SHP77 treated with DMSO at 0.1 percent for 48 hours (cell line): ENCODE measurements at places on chromosomes 16 and 17.

- DNase-seq, result no peak
These were observed 60.5 kb upstream of the ACSM2B start for GRCh38 chr16:20636671-20637070.

DNA sequence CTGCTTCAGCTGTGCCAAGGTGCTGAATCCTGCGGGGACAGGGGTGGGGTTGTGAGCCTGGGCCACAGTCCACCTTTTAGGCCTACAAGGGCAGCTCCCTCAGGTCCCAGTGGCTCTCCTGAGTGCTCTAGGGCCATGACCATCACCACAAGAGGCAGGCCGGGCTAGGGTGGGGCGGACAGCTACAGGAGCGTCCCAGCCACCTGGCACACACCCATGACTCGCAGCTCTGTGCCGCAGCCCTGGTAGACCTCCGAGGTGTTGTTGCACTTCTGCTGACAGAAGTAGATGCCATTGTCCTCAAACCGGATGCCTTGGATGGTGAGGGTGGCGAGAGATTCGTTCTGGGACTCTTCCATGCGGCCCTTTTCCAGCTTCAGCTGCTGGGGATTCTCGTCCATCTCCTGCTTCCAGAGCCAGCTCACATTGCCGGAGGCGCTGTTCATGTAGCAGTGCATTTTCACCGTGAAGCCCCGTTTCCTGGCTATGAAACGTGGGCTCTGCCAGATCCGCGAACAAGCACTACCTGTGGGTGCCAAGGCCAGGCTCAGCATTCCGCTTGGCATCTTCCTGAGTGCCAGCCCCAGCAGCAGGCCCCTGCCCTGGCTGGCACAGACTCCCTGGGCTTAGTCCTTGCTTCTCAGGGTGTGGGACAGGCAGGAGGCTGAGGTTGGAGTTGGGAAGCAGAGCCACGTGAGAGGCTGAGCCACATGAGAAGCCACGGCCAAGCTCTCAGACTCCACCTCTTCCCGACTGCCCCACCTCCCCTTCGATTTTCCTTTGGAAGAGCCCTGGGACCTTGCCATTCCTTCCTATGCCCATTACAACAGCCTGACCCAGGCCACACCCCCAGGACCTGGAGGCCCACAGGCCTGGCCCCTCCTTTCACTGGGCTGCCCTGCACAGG is 2.0 kb downstream of the CD79B start:
- no peak for DNase-seq

DNA sequence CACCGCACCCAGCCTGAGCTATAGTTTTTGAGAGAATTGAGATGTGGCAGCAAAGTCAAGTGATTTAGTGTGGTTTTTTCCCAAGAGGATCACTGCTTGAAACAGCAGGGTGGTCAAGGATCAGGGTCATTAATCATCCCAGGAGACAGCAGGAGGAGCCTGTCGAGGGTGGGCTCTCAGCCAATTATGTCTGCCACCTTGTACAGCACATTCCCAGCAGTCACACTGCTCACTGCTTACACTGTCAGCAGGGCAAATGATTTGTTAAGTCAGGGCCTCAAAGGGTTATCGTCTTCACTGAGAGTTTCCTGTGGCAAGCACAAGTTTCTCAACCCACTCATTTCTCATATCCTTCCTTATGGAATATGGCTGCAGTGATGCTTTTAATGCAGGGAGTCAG is 13.2 kb downstream of the B3GNT9 start:
- no peak for DNase-seq

- DNase-seq, result no peak
These were observed 13.7 kb downstream of the GLP2R start for GRCh38 chr17:9839433-9839832.

GRCh38 chr17:64053101-64053500 is 32.7 kb upstream of the ICAM2 start:
- no peak for DNase-seq

- DNase-seq, result no peak
These were observed 3.5 kb upstream of the ITGAE start for GRCh38 chr17:3804503-3804931.

DNA sequence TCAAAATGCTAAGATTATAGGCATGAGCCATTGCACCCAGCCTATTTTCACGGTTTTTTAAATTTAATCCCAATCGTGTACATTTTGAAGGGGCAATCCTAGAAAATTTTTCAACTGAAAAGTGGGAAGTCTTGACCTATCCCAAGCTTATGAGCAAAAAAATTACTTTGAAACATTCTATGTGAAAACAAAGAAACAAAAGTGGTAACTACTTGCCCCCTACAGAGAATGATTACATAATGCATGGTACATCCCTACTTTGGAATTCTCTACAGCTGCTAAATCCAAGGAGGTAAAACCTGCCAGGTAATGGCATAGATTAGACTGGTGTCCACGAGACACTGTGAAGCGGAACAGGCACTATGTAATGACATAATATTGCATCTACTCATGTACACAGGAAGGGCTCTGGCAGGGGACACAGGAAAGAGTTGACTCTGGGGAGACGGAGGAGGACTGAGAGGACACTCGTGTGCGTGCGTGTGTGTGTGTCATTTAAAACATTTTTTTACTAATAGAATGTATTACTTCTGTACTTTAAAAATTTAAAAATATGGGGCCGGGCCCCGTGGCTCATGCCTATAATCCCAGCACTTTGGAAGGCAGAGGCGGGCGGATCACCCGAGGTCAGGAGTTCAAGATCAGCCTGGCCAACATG is 15.7 kb downstream of the ASGR2 start:
- no peak for DNase-seq

GRCh38 chr16:86727131-86727530 is 148.8 kb downstream of the FOXL1 start:
- no peak for DNase-seq

- no peak for DNase-seq
These were observed 194.5 kb downstream of the FOXL1 start for GRCh38 chr16:86772671-86773353.

- DNase-seq, result no peak
These were observed 11.1 kb downstream of the ZNF385C start for GRCh38 chr17:42087042-42087701.

- DNase-seq, result no peak
These were observed 55.9 kb downstream of the C17orf67 start for GRCh38 chr17:56777859-56778258.

GRCh38 chr17:74053712-74054078 is 149.8 kb upstream of the RPL38 start:
- DNase-seq, result no peak

GRCh38 chr17:9123594-9124553 is 102.6 kb downstream of the NTN1 start:
- DNase-seq, result no peak

DNA sequence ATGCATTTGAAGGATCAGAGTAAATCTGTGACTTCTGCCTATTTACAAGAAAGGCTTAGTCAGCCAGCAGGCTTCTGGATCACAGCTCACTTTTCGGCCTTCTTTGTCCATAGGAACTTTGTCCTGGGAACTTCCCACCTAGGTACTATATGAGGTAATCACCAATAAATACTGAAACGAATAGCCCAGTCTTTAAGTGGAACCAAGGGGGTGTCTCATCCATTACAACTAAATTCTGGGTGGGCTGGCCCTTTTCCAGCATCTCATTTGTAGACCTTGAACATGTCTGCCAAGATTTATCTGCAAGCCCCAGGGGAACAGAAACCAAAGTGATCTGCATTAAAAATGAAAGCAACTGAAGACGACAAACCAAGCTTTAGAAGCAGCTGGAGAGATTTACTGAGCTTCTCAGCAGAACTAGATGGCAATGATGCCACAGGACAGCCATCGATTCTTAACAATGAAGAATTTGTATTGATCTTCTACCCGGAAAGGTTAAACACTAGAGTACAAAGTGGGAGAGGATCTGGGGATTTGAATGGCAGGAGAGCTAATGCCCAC is 55.5 kb downstream of the SNX11 start:
- no peak for DNase-seq

- DNase-seq, result no peak
These were observed 1.1 kb downstream of the FHOD1 start for GRCh38 chr16:67246081-67246755.

DNA sequence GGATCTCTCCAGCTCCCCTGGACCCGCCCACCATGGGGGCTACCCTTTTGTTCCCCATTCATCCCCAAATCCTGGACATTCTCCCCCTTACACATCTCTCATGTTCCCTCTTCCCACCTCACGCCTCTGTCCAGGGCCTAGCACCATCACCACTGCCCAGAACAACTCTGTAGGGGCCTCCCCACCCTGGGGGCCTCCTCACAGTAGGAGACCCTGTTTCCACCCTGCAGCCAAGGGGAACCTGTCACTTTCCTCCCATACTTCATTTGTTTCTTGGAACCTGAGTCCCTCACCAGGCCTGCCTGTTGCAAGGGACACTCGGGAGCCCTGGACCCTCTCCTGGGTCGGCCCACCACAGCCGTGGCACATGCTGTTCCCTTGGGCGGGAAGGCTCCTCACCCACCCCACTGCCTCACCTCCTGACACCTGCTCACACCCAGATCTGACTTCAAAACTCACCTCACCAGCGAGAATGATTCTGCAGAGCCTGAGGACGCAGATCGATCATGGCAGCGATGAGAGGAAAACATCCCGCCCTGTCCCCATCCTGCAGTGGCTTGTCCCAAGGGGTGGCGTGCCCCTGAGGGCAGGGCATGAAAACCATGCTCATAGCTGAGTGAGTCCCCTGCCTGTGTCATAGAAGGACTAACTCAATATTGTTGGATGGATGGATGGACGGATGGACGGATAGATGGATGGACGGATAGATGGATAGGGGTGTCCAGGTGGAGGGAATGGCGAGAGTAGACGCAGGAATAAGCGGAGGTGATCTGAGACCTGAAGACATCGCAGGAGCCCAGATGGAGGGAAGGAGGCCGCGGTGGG is 6.8 kb upstream of the RASD1 start:
- DNase-seq, result no peak

GRCh38 chr17:21508211-21508610 is 132.1 kb downstream of the KCNJ12 start:
- no peak for DNase-seq

DNA sequence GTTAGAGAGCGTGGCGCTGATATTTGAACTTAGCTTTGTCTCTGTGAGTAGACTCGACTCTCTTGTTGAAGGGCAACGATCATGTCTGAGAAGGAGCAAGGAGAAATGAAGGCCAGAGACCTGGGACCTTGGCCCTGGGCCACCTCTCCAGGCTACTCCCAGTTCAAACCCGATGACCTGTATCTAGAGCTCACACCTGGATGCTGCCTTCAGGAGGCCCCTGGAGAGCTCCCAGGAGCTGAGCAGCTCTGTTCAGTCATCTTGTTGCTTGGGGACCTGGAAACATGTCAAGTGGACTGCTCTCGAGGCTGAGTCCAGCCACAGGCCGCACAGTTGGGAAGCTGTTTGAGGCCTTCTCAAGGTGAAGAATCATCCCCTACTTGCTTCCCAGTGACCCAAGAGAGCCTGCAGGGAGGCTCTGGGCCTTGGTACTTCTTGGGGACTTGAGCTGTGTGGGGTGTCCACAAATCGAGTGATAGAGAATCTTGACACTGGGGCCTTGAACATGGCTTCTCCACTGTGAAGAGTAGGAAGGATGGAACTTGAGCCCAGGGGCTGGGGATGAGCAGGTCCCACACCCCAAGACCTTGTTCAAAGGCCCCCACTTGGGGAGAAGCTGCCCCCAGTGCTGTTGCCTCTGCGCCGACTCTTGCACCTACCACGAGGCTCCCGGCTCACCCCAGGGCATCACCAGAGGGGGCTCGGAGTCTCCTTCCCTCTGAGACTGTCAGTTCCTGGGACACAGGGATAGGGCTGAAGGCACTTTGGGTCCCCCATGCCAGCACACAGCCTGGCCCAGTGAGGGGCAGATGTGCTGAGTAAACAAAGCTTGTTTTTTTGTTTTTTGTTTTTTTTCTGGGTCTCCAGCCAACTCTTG is 112.1 kb downstream of the IRX5 start:
- DNase-seq, result no peak

- no peak for DNase-seq
These were observed 2.3 kb downstream of the TP53 start for GRCh38 chr17:7684851-7685532.

GRCh38 chr17:77475016-77475976 is 334.5 kb downstream of the SEC14L1 start:
- DNase-seq, result no peak

- no peak for DNase-seq
These were observed 4.4 kb downstream of the CDC27 start for GRCh38 chr17:47184681-47185080.

GRCh38 chr17:9969301-9969935 is 64.3 kb upstream of the RCVRN start:
- no peak for DNase-seq

GRCh38 chr17:51739245-51739886 is 419.1 kb downstream of the CA10 start:
- no peak for DNase-seq

- DNase-seq, result peak; percentile 2
These were observed 58.6 kb downstream of the EMP2 start for GRCh38 chr16:10521681-10522274.

GRCh38 chr16:81715358-81716196 is 63.5 kb upstream of the PLCG2 start:
- DNase-seq, result no peak

- DNase-seq, result no peak
These were observed 6.2 kb upstream of the C1QTNF1 start for GRCh38 chr17:79017546-79018369.

GRCh38 chr17:42760652-42761581 is at the start of gene RAMP2:
Gene RAMP2, plus strand, starts transcription at chr17:42761227. Its CDS starts 35 bp downstream, at chr17:42761262.
- no peak for DNase-seq

GRCh38 chr16:50381679-50382440 is 13.1 kb upstream of the BRD7 start:
- no peak for DNase-seq

- no peak for DNase-seq
These were observed 10.6 kb downstream of the RBFOX1 start for GRCh38 chr16:7343243-7343642.

DNA sequence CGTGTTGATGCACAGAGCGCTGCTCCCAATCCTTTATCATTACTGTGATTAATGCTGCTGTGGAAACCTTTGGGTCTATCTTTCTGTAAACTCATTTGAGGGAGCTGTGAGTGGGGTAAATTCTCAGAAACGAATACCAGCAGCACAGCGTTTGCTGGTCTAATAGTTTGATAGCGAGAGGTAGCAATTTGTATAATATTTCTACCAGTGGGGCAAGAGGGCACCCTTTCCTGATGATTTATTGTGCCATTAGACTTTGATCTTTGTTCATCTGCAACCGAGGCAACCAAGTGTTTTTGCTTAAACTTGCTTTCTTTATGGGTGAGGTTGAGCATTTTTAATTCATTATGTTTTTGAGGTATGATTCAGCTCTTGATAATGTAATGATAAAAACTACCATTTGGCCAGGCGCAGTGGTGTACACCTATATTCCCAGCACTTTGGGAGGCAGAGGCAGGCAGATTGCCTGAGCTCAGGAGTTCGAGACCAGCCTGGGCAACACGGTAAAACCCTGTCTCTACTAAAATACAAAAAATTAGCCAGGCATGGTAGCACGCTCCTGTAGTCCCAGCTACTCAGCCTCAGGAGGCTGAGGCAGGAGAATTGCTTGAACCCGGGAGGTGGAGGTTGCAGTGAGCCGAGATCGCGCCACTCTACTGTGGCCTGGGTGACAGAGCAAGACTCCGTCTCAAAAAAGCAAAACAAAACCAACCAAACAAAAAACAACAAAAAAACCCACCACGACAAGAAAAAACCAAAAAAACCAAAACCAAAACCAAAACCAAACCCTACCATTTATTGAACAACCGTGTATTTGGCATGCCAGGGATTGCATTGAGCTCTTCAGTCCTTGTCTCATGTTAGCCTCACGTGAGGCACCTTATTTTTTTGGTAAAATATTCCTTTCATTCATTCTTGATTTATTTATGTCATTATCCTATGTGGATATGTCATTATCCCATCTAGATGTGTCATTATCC is 81.5 kb downstream of the PLCG2 start:
- no peak for DNase-seq

GRCh38 chr16:23999663-24000062 is 163.9 kb downstream of the PRKCB start:
- DNase-seq, result no peak
